ENCODE measurements at places on chromosomes 1 and 21.

DNA sequence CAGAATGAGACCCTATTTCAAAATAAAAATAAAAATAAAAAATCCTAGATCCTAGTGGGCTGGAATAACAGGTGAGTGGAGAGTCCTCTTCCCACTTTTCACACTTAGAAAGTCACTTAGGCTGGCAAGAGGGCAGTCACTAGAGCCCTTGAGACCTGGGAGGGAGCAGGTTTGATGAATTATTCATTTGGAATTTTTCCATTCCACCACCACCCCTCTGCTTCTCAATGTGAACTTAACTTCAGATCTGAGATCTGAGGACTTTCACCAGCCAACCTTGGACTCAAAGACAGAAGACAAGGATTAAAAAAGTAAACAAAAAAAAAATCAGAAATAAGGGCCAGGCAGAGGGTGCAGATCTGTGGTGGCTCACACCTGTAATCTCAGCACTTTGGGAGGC lies 16.5 kb downstream of the AKR7A3 start:
- DNase-seq, result no peak

DNA sequence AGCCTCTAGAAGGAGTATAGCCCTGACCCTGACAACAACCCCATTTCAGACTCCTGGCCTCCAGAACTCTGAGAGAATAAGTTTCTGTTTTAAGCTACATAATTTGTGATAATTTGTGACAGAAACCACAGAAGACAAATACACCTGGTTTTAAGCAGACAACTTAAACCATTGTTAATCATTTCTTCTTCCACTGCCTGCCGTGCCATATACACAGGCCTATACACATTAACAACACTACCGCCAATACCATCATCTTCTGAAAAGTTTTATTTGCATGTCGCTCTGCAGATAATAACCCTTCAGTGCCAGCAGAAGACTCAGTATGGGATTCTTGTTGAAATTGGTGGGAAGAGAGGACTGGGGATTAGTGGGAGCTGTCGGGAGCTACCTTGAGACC lies 39.9 kb upstream of the KRTAP19-8 start:
- no peak for DNase-seq

DNA sequence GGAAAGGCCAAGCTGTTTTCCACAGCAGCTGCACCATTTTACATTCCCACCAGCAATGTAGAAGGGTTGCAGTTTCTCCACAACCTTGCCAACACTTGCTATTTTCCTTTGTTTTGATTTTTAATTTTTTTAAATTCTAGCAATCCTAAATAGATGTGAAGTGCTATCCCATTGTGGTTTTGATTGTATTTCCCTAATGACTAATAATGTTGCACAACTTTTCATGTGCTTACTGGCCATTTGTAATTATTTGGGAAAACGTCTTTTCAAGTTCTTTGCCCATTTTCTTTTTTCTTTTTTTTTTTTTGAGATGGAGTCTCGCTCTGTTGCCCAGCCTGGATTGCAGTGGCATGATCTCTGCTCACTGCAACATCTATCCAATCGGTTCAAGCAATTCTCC lies 53.9 kb downstream of the VCAM1 start:
- no peak for DNase-seq

DNA sequence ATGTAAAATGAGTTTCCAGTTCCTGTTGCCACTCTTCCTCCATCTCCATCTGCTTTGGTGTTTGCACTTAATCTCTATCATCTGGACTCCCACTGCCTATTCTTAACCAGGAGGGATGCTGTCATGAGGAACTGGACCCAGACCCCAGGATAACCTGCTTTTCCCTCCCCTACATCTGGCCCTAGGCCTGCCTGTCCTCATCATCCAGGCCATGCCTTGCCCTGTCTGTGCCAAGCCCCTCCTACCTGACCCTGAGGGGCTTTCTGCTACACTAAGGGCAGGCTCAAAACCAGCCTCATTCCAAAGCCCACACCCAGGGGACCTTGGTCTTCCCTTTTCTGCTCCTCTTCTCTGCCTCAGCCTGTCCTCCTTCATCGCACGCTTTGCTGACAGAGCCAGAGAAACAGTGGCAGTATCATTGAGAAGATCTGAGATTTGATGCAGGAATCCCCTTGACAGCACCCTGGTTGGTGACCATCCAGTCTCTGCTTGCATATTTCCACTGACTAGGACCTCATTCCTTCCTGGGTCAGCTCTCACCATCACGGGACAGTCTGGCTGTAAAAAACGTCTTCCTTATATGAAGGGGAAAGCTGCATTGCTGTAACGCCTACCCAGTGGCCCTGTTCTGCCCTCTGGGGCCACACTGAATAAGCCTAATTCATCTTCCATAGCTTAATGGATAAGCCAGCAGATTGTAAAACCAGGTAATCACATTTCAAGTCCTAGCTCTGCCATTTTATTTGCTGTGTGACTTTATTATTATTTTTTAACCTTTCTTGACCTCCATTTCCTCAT lies 38.8 kb downstream of the PLXNA2 start:
- DNase-seq, result no peak

- no peak for DNase-seq
Measured at GRCh38 chr1:93605026-93605568, 76.5 kb downstream of the BCAR3 start.

DNA sequence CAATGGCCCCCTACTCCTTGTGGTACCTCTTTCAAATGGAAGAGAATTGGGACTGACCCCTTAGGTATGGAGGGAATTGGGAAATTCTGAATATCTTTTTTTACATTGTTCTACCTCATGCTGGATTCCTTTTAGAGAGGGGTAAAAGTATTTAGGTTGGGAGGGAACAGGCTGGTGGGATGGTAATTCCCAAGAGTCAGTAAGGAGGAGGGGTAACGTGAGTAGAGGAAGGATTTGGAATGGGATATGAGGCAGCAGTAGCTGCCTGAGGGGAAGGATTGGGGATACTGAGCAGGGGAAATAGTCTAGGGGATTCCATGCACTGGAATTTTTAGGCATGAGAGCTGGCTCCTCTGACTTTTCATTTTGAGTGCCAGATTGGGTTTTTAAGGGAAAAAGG lies 3.8 kb upstream of the AADACL3 start:
- DNase-seq, result no peak
